Calu3 (cell line): ENCODE measurements at places on chromosomes 1 and 21. TPM values are rescaled to one million over a fixed set of nuclear protein-coding genes. Genes with fewer than 3 reads are reported as not detected.

The CELA2A gene
- total RNA-seq: not detected in 2 replicates

GRCh38 chr1:161989786-161990185 is 33.9 kb downstream of the OLFML2B start:
- no peak for DNase-seq

DNA sequence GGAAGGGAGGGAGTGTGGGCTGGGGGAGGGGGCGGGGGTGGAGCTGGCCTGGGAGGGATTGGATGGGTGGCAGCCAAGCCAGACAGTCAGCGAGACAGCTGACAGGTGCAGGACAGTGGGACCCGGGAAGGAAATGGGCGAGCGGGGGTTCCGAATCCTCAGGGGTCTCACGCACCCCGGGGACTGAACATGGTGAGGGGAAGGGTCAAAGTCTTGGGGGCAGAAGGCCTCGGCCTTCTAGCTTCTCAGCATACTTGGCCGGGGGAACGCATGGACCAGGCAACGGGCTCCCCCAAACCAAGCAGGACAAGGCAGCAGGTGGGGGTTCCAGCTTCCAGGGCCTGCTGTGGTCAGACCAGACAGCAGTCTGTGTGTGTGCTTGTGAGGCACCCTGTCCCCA is 23.1 kb downstream of the CASZ1 start:
- no peak for DNase-seq

DNA sequence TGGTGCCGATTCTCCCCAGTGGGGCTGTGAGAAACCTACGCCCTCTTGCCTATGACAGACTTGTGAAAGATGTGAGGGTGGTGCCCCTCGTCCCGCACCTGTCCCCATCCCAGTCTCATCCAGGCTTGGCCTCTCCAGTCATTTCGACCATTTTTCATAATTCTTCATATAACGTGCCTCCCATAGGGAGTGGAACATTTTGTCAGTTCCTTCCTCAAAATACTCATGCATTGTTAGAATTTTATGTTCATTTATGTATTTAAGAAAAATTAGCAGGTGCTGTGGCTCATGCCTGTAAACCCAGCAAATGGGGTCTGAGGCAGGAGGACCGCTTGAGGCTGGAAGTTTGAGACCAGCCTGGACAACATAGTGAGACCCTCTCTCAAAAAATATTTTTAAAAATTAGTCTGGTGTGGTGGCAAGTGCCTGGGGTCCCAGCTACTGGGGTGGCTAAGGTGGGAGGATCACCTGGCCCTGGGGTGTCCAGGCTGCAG is 19.7 kb upstream of the SMPDL3B start:
- no peak for DNase-seq

DNA sequence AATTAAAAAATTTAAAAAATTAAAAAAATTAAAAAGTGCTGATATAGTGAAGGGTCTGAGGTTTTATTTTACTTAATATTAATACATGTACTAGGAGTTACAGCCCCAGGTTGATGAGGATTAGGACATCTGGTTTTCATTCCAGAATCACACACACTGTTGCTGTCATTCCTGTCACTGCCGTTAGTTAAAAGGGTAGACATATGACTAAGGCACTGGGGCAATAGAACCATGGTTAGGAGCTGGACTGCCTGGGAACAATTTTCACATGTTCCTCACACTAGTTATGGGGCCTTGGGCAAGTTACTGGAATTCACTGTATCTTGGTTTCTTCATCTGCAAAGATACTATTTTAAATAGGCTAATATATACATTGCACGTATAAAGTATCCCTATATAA is 191.8 kb upstream of the DPYD start:
- DNase-seq: no peak

DNA sequence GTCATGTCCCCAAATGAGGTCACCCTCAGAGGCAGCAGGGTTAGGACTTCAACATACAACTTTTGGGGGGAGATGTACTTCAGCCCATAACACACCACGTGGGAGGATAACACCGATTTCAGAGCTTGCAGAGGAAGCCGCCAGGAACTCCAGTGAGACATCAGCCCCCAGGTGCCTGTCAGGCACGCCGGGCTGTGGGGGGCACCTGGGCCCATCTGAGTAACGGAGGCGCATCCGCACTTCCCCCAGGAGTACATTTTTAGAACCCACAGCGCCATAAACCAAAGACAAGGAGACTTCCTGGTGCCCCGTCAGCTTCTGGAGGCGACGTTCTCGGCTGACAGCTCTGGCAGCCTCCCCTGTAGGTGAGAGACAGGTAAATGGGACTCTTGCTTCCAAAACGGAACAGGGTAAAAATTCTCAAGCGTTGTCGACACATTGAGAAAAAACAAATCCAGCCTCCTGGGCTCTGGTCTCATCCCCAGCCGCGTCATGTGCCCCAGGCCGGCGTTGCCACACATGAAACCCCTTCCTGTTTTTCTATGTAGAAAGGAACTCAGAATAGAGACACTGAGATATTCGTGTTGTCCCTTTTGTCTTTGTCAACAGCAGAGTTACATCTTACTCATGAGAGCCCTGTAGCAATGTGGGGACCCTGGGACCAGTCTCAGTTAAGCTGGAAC is 93.3 kb downstream of the PDE9A start:
- no peak for DNase-seq

DNA sequence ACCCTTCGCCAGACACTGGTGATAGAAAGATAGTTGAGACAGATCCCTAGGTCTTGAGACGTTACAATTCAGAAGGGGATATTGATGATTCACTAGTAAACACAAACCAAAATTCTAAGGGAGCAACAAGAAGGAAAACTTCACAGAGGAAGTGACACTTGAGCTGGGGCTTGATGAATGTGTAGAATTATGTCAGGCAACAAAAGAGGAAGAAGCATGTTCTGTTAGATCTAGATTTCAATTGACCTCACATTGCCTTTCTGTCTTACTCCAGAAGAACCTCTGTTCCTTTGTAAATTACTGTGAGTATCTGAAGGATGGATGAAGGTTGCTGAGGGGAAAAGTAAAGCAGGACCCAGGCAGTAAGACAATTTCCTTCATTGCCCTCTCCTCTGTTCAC is 328.2 kb downstream of the KCTD3 start:
- no peak for DNase-seq

- DNase-seq: no peak
Observed at GRCh38 chr1:204532832-204533231, 16.6 kb downstream of the MDM4 start.

DNA sequence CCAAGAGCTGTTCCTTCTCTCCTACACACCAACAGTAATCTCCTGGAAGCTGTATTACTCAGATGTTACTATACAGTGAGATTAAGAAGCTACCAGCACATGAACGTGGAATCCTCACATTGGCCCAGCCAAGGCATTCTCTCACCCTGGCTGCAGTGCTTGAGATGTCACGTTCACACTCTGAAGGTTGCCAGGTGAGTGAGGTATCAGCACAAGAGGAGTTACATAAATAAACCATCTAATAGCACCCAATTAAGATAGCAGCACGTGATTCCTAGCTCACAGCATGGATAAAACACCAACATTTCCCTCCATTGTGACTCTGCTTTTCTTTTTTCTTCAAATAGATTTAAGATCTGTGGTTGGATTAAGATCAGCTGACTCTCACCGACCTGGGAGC is 182.8 kb downstream of the PLPP3 start:
- no peak for DNase-seq

The LRRC53 gene
- total RNA-seq: not detected in 2 replicates

The SERPINC1 gene
- total RNA-seq: 0.59 TPM in 1 of 2 replicates, not detected in the other

DNA sequence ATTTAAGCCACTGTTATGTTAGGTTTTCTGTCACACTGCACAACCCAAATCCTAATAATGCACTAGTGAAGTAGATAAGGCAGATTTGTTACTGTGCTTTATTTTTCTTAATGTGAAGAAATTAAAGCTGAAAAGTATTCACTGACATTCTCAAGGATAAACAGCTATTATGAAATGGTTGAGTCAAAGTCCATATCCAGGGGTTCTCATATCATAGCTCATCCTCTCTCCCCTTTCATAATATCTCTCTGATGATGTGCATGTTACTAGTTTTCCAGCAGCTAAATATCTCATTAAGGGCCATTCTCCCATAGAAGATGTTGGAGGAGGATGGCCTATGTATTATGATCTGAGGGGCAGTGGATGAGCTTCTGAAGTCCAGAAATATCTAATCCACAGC is 53.6 kb upstream of the CCDC190 start:
- DNase-seq: no peak

The FCRL6 gene
- total RNA-seq: not detected in 2 replicates

The FMOD gene
- total RNA-seq: not detected in 2 replicates

The RABIF gene
- total RNA-seq: 9.8 and 10.5 TPM in 2 replicates

The NUP210L gene
- total RNA-seq: 0.12 TPM in 1 of 2 replicates, not detected in the other

The OR2G6 gene
- not detected in 2 replicates for total RNA-seq

GRCh38 chr1:59682396-59683080 is 132.2 kb upstream of the HOOK1 start:
- DNase-seq: no peak

DNA sequence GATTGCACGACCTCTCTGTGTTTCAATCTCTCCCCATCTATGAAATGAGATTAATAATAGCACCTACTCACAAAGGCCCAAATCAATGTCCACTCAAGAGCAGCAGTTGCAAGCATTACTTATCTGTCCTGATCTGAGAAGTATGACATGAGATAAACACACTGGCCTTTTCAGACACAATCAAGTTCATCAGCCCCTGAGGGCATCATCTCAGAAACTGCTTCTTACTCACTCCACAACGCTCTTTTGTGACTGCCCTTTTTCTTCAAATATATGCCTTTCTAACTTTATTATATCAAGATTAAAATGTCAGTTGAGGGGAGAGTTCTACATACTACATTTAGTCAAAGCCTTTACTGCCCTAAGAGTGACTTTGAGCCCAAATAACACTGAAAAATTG is 371.9 kb upstream of the SPAG17 start:
- no peak for DNase-seq

The FAM167B gene
- 1.5 and 1.8 TPM in 2 replicates for total RNA-seq

GRCh38 chr1:109248797-109249629 is at the start of gene CELSR2:
Gene CELSR2 (plus strand): TSS chr1:109249539. CDS start chr1:109250080, 541 bp downstream.
- peak; percentile 60 for DNase-seq

The AMY1A gene
- total RNA-seq: not detected in 2 replicates

The DYNLT5 gene
- total RNA-seq: not detected in 2 replicates

DNA sequence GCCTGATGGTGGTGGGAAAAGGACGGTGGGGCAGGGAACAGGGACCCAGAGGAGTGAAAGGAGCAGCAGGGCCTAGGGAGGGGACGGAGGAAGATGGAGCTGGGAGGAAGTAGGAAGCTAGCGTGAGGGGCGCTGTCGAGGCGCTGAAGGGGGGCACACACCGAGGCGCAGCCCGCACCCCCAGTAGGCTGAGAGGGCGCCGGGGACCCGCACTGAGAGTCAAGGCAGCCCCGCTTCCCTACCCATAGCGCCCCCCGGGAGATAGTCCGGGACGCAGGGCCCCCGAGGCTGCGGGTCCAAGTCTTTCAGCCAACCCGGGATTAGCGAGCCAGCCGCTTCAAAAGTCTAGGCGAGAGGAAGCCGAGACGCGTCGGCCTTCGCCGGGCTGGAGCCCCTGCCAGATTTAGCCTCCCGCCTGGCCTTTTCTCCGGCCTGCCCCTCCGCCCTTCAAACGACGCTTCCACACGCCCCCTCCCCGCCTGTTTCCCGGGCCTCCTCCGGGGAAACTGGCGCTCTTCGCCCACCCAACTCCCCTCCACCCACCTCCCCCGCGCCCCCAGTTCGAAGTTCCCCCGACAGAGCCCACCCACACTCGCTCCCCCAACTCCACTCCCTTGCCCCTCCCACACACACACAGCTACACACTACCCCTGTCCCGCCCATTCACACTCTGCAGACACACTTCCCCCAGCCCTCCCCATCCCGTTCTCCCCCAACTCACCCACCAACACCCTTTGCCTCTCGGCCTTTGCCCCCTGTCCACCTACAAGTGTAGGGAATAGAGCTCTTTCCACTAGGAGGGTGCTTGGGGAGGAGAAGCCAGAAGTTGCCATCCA is 7.8 kb upstream of the PROX1 start:
- no peak for DNase-seq

- DNase-seq: no peak
Observed at GRCh38 chr1:100240631-100241030, 9.0 kb downstream of the DBT start.

The JAM2 gene
- not detected in 2 replicates for total RNA-seq

DNA sequence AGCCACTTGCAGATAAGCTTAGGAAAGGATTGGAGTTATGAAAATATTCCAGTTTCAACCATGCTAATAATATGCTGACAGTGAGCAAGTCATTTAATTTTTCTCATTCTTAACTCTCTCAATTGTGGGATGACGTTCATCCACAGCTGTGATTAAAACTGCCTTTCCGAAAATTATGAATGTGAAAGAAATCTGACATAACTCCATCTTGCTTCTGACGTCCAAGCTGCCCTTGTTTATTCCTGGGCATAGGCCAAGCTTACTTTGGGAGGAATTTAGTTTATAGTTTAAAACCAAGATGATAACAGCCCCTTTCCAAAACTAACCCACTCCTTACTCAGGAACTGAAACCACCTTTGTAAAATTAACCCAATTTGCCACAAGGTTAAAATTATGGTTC is 11.0 kb upstream of the RGS18 start:
- DNase-seq: no peak

DNA sequence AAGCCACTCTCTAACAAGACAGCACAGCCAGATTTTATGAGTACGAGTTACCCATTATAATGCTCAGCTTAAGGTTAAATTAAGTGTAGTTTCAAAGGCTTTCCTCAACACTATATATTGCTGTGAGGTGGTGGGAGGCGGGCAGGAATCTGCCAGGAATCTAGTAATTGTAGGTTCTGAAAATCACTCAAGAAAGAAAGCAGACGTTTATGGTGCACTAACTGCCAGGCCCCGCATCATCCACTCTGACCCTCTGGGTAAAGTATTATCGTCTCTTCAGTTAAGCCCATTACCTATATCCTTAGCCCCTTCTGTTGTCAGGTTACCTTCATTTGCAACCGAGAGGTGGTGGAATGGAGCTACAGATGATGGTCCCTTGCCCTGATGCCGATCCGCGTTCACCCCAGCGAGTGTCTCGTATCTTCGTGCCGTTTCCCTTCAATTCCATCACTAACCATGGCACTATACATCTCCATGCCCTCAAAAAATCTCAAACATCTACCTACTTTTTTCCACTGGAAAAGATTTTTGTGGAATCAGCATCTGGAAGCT is 12.4 kb downstream of the HMGN1 start:
- DNase-seq: no peak
